NCI-H1436 (cell line): ENCODE measurements at places on chromosomes 7 and 10.

- no peak for DNase-seq
Observed at GRCh38 chr10:46006219-46006618, 24.2 kb downstream of the NCOA4 start.

- DNase-seq, result no peak
Observed at GRCh38 chr7:75617634-75618234, 121.0 kb downstream of the HIP1 start.

- no peak for DNase-seq
Observed at GRCh38 chr7:70647801-70648498, 484.0 kb upstream of the GALNT17 start.

GRCh38 chr7:37332243-37333016 lies 116.2 kb downstream of the ELMO1 start:
- DNase-seq, result no peak

GRCh38 chr10:119341459-119342301 lies 134.3 kb downstream of the GRK5 start:
- DNase-seq, result no peak

DNA sequence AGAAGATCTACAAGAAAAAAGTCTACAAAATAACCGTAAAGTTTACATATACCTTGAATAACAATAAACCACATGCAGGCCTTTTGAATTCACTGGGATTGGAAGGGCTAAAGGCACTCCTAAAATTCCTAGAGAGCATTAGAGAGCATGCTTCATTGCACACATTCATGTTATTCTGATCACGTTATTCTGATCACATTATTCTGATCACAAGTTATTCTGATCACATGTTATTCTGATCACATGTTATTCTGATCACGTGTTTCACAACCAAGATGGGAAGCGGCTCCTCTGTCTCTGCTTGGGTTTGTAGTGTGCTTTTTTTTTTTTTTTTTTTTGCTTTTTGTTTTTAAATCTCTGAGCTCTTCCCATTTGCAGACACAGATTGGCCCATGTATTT lies 20.5 kb downstream of the ADARB2 start:
- no peak for DNase-seq

- DNase-seq, result no peak
Observed at GRCh38 chr10:93074147-93074596, 479 bp downstream of the CYP26A1 start.

DNA sequence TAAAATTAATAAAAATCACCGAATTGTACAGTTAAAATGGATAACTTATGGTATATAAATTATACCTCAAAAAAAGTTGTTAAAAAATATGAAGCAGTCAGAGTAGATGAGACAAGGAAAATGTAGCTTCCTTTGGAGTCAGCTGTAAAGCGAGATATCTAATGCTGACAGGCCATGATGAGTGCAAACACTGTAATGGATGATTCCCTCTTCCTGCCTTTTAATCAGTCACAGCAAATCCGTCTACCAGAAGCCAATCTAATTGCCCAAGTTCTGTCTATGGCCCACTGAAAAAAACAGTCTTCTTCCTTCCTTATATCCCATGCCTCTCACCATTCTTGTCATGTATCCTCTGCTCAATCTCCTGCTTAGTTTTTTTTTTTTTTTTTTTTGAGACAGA lies 59.9 kb upstream of the DNAJB12 start:
- DNase-seq, result no peak

DNA sequence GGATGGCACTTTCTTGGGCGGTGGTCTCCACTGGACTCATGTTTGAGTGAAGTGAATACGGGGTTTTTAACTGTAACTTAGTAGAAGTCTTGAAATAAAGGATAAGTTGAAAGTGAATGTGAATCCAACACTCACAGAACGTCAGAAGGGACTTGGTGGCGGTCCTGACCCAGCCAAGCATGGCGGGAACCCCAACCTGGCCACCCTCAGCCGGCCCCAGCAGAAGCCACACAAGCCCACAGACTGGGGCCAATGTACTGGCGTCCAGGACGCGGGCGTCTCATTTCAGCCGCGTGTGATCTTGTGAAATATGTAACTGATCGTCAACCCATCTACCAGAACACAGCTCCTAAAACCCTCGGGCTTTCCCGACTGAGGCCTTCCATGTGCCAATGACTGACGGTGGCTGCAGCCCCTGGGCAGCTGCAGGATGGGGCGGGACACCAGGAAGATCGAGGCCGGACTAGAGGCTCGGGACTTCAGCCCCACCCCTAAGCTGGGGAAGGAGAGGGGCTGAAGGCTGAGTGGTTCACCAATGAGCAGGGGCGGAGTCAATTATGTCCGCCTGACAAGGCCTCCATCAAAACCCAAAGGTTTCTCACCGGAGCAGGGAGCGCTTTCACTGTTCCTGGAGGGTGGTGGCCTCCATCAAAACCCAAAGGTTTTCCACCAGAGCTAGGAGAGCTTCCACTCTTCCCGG lies 161.5 kb downstream of the MAD1L1 start:
- no peak for DNase-seq

DNA sequence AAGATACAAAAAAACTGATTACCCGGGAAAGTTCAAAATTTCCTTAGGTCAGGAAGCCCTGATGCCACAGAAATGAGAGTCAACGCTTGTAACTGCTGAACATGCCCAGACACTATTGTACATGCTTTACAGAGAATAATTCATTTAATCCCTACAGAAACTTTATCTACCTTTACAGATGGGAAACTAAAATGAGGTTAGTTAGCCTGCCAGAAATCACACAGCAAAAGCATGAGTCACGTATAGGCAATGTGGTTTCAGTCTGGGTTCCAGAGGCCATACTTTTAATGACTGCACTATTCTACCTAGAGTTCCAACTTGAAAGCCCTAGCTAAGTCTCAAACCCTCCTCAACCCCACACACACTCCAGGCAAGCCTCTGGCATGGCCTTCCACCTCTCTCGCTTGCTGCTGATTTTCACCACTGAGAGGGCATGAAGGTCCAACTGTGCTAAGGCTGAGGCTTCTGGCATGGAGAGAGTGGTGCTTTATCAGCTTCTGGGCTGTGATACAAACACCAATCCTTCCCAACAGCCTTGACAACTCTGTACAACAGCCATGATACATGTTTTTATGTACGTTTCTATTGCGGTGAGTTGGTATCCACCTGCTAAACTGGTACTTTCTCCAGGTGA lies 1011.2 kb upstream of the GHITM start:
- no peak for DNase-seq

GRCh38 chr10:23338155-23338828 lies 6.3 kb downstream of the C10orf67 start:
- DNase-seq, result no peak

- no peak for DNase-seq
Observed at GRCh38 chr10:114857922-114858629, 36.5 kb downstream of the FHIP2A start.

DNA sequence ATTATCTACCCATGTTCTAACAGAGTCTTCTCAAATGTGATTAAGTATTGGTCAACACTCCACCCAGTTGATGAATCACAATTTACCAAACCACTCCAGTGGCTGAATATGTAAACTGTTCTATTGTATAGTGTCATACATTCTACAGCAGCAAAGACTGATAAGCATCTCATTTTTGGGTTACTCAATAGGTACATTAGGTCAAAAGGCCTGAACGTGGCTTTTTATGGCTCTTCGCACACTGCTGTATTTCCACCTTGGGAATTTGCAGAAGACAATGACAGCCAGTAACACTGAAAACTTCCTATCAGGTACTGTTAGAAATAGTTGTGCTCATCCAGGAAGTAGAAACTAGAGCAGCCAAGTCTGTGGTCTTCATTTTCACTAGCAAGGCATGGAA lies 166.9 kb downstream of the GLI3 start:
- no peak for DNase-seq

- DNase-seq, result no peak
Observed at GRCh38 chr7:41599760-41600159, 103.1 kb downstream of the INHBA start.

DNA sequence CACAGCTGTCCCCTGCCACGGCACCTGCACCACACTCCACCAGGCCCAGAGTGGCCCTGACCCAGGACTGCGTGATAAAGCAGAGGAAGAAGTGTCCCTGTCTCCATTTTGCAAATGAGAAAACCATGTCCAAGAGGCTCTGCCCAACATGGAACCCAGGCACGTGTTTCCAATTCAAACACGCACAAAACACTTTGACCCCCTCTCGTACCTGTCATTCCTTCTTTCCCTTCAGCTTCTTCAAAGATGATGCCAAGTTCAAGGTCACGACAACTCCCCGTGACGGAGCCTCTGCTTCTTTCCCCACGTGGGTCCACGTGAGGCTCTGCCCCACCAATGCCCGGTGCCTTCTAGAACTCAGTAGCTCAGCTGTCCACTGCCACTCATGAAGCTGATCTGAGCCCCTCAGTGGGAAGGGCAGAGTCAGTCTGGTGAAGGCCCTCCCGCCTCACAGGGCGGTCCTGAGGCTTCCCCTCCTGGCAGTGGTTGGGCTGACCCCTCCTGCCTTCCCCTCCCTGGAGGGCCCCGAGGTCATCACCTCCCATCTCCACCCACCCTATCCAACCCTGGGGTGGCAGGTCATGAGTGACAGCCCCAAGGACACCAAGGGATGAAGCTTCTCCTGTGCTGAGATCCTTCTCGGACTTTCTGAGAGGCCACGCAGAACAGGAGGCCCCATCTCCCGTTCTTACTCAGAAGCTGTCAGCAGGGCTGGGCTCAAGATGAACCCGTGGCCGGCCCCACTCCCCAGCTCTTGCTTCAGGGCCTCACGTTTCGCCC lies 19.0 kb downstream of the CALML5 start:
- no peak for DNase-seq

GRCh38 chr10:131573707-131574106 lies 262.2 kb upstream of the TCERG1L start:
- DNase-seq, result no peak

DNA sequence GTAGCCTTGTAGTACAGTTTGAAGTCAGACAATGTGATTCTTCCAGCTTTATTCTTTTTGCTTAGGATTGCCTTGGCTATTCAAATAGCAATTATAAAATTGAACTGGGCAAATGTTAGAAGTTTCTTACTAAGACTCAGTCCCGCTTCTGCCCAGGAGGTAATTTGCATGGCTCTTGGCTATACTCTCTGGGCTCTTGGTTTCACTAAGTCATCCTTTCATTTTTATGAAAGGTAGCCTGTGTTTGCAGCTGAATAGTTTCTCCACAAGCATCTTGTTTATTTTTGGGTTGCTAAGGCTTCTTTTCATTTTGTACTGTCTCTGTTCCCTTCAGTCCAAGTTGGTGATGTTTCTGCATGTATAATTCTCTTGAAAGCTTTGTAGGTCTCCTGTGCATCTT lies 340.6 kb downstream of the SH2D4B start:
- no peak for DNase-seq

DNA sequence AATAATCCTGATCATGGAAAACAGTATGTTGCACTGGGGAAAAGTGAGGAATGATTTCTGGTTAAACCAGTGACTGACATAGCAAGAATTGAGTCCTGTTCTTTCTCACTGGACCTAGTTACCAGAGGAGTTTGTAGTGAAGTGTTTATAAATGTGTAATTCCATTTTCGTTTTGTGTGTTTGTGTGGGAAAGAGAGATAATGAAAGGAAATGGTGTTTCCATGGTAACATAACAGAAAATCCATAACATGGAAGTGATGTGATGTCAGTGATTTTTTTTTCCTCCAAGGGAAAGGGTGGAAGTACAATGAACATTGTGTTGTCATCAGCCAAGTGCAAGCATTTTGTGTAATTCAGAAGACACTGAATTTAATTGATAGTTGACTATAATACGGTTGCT lies 283.9 kb downstream of the PLXDC2 start:
- DNase-seq, result no peak
